ENCODE measurements at places on chromosomes 7 and 10. TPM values are rescaled to one million over a fixed set of nuclear protein-coding genes. Genes with fewer than 3 reads are reported as not detected.

The PRKG1 gene
- 1.1 TPM for total RNA-seq

The ATP6V1F gene
- 115 TPM for total RNA-seq

The TWIST1 gene
- total RNA-seq = not detected

The ZNF786 gene
- 8.1 TPM for total RNA-seq

The RNF133 gene
- 1.1 TPM for total RNA-seq

The AS3MT gene
- total RNA-seq = 2.6 TPM

The HUS1 gene
- total RNA-seq = 31.2 TPM

The PTPN20 gene
- total RNA-seq = 1.2 TPM

The CYP3A5 gene
- not detected for total RNA-seq

The SPDYE6 gene
- total RNA-seq = not detected

The YKT6 gene
- total RNA-seq = 114 TPM

The TEX36 gene
- total RNA-seq = not detected

The CALML3 gene
- total RNA-seq = not detected

The HTR7 gene
- 0.32 TPM for total RNA-seq

The MRLN gene
- total RNA-seq = not detected

The GNAT3 gene
- not detected for total RNA-seq

The MMRN2 gene
- total RNA-seq = 377 TPM
